Stimulated activated CD4-positive, alpha-beta T cell treated with anti-CD3 and anti-CD28 coated beads, Interleukin-15, amount 100 ng/mL, for 1 hour (primary cell): ENCODE measurements at places on chromosomes 1 and 21.

DNA sequence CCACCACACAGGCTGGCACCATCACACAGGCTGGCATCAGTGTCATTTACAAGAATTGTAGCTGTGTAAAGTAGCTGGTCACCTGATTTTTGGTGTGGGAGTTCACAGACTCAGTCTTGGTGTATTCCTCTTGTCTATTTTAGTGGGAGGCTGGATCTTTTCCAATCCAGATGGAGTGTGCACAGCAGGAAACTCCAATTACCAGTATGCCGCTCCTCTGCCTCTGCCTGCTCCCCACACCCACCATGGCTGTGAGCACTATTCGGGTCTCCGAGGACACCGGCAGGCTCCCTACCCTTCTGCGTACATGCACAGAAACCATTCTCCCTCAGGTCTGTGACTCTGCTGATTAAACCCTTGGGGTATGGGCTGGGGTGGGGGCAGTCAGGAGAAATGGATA lies 24.2 kb downstream of the TBX19 start:
- no peak for DNase-seq

- DNase-seq, result no peak
Observed at GRCh38 chr1:186738926-186739325, 58.7 kb upstream of the PTGS2 start.

GRCh38 chr1:119611701-119612113 lies 36.4 kb downstream of the ZNF697 start:
- DNase-seq, result no peak

DNA sequence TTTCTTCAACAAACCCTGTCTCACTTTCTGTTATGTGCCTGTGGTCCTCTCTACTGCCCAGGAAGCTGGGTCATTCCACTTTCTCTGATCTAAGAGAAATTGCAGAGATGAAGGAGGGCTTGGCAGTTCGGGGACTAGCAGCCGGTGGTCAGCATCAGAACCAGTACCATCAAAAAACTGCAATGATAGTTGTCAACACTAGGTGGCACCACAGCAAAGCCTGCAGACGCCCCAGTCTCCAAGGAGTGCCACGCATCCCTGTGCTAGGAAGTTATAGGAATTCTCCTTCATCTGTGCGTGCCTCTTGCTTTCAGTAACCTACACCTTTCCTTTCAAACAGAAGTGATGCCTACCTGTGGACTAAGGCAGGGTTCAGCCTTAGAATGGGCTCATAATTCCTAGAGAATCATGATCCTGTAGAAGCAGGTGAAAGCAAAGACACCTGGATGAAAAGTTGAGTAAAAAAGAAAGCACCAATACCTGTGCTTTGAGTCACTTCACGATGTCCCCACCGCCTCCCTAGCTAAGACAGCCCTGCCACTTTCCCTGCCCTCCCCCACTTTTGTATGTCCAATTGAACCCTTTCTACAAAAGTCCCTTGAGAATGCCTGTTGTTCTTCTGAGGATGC lies 129.2 kb downstream of the ADAMTS1 start:
- no peak for DNase-seq

GRCh38 chr1:10629816-10630571 lies 155.2 kb downstream of the PEX14 start:
- no peak for DNase-seq

DNA sequence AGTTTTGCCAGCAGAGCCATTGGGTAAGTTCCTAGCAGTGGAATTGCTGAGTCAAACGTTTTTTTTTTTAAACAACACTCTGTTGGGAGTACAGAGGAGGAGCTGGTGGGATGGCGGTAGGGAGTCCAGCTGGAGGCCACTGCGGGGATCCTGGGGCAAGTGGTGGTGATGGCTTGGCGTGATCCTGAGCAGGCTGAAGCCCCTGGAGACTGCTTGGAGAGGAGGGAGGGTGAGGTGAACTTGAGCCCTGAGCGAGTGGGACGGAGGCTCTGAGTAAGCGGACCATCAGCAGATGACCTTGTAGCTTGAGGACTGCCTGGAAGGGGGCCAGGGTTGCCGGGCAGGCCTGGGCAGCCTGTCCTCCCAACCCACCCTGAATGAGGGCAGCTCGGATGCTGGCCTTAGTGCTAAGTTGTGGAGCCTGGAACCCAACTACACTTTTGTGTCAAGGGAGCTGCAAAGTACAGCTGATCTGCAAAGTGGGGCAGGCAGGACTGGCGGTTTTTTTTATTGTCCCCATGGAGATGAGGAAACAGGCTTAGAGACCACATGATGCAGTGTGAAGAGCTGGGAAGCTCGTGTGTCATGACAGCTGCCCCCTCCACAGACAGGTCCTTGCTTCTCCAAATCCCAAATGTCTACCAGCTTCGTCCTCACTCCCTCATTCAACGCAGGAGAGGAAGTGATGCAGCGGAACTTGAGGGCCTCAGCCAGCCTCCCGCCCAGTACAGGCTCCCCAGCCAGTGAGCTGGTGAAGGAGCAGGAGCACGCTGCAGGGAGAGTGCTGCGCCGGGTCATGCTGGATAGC lies 20.2 kb downstream of the MRPL37 start:
- DNase-seq, result no peak

- DNase-seq, result no peak
Observed at GRCh38 chr1:2597441-2598328, 11.1 kb downstream of the PRXL2B start.

DNA sequence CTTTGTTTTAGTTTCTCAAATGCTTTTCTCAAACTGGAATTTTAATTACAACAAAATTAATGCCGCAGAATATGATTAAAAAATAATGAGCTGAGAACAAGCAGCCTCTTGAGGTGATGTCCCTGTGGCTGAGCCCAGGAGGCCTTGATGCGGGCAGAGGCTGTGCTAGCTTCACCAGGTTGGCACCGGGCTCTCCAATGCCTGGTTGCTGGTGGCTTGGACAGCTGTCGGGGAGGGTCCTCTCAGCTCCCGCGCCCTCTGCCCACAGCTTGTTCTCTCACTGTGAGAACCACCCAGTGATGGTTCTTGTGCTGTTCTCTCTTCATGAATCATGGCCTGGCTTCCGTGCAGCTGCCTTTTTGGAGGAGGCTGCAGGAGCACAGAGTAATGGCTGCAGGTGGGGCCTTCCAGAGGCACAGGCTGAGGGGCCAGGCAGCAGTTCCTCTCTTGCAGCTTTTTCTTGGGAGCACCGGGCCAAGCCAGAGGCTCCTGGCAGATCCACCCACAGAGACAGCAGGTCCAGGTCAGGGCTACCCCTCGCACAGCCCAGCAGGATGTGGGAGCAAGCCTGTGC lies 156.3 kb downstream of the PCBP3 start:
- DNase-seq, result no peak

- no peak for DNase-seq
Observed at GRCh38 chr1:107358619-107359327, 217.9 kb downstream of the NTNG1 start.

DNA sequence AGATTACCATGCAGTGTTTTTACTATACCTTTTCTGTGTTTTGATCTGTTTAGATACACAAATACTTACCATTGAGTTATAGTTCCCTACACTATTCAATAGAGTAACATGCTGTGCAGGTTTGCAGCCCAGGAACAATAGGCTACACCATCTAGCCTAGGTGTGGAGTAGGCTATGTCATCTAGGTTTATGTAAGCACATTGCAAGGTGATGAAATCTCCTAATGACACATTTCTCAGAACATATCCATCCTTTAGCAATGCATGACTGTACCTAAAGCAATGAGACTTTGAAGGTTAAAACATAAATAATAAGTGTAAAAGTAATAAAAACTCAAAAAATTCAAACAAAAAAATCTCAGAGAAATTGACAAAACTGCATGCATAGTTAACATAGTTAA lies 358.6 kb downstream of the USH2A start:
- no peak for DNase-seq

DNA sequence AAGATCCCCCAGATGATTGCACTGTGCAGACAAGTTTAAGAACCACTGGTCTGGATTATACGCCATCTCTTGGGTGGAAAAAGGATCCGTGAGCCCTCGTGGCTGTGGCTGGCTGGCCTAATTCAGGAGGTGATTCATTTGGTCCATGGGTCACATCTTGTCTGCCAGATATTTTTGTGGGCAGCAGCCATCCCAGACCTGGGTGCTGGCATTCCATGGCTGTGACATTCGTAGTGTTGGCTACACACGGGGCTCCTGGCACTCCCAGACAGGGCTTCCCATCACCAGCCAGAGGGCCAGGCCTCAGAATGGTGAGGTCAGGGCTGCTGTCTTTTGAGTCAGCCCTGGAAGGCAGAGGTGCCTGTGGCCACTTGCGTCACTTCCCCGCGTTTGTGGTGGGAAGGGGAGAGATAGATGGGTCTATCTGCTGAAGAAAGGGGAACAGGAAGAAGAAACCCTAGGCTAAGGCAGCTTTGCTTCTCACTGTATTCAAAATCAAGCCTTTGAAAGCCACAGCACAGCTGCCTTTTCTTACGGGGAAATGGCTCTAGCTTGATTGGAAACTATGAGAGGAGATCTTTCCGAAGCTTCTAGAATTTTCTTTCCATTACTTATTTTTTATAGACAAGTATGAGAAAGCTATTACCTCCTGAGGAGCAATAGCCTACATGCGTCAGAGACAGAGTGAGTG lies 32.4 kb downstream of the EIF2D start:
- peak; percentile 56 for DNase-seq

- DNase-seq, result no peak
Observed at GRCh38 chr1:171134204-171134923, 43.7 kb downstream of the FMO3 start.
